Fibroblast of skin of left quadriceps (primary cell): ENCODE measurements at places on chromosomes 4 and X.
A peak's percentile ranks its signal among the peaks of the same experiment; 100 is the strongest.

- DNase-seq, result no peak
Measured at GRCh38 chr4:164997324-164997723, 19.9 kb upstream of the TRIM61 start.

DNA sequence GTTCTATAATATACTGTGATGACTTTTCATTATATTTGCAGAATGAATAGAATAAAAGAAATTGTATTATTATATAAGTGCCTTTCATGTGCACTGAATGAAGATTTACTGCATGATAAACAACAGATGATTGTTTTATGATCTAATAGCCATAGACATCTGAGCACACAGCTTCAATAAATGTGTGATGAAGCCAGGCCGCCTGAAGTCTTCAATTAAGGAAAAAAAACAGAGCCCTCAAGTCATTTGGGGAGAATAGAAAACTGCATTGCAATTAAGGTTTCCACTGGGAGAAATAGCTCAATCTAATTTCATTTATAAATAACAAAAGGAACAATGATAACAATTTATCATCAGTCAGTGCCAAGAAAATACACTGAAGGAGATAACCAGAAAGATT lies 955.2 kb downstream of the FSTL5 start:
- DNase-seq, result no peak

DNA sequence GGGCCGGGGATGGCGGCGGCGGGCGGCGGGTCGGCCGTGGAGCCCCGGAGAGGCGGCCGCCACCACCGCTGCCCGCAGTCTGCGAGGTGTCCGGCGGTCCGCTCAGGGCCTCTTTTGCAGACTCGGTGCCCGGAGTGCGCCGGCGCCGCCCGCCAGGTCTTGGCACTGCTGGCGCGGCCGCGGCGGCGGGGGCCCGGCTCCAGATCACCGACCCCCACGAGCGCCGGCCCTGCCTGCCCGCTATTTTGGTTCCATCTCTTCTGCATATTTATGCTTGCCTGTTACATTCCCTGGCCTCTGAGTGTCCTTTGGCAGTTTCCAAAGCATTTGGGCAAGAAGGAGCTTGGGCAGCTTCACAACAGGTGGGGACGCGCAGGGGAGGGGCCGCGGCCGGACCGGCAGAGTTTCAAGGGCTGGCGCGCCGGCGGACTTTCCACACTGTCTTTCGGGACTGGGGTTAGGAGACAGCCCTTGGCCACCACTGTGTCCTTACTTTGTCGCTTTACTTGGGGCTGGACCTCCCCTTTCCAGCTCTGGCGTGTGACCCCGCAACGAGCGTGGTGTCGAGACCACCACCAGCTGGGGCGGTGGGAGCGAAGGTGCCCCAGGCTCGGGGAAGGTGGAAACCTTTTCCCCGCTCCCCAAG lies 668 bp upstream of the TAPT1 start:
- DNase-seq, result no peak

- no peak for DNase-seq
Measured at GRCh38 chr4:80078346-80079092, 5.5 kb upstream of the ANTXR2 start.

GRCh38 chr4:130825284-130825683 lies 1729.3 kb downstream of the C4orf33 start:
- DNase-seq, result peak; percentile 14

DNA sequence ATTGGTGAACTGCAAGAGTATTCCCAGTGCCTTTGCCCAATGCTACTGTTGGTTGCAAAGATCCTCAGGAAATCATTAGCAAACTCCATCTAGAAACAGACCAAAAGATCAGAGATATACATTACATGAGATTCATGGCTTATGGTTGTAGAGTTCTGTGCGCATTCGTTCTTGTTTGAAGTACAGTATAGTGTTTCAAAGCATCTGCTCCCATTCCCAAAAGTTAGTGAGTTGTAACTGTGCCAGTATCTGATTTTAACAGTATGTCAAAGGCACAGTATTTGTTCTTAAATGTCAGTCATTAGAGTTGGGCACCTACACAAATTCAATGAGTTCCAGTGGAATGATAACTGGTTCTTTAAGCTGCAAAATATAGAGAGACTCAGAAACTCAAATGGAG lies 314.7 kb upstream of the ATOH1 start:
- no peak for DNase-seq

DNA sequence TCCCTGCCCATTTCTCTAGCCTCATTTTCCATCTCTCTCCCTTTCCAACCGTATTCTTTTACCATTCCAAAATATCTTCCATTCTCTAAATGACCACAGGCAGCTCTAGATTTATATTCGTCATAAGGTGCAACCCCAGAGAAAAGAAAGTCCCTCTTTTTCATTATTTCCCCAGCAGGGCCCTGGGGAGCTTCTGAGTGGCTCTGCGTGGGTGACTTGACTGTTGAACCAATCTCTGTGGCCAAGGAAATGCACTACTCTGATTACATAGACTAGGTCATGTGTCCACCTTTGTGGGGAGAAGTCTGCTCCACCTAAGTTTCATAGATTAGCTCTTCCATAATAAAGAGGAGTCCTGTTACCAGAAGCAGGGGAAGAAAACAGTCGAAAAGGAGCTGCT lies 51.4 kb downstream of the ATOH1 start:
- no peak for DNase-seq

GRCh38 chr4:3401436-3402171 lies 40.2 kb upstream of the HGFAC start:
- no peak for DNase-seq

- DNase-seq, result peak; percentile 0
Measured at GRCh38 chrX:23616361-23616760, 50.9 kb upstream of the PRDX4 start.

DNA sequence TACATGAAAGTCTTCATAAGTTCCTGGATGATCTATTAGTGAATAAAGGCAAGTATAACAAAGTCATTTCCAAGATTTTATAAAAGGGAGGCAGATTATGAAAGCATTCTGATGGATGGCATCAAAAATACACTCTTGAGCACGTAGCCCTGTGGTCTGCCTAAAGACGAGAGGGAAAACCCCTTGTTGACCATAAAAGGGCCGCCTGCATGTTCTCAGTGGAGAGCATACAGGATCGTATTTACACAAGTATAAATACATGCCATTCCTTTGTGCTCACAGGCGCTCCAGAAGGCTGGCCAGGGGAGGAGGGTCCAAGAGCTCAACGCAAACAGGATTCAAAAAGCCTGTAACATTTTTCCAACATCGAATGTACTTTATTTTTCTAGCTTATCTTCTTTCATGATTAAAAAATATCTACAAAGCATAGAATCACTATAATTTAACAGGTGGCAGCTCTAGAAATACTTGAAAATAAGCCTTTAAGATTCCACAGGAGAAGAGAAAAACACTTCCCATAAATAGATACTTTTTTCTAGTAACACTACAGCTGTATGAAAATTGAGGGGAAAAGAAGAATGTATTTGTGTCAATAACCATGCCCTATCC lies 29.6 kb downstream of the PDGFC start:
- DNase-seq, result peak; percentile 92

DNA sequence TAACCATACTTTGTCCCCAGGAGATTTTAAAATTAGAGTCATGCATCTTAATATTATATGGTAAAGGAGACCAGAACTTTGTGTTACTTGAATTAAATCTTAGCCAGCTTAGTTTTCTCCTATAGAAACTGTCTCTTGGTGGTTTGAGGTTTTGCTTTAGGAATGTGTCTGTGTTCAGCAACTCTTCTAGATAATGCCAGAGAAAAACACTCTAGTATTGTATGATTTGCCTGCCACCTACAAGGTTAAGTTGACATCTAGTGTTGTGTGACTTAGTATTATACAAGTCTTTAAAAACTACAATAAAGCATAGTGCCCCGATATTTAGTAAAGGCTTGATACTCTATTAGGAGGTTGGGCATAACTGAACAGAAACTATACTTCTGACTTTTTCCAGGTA lies 2.1 kb downstream of the UGT8 start:
- DNase-seq, result no peak

DNA sequence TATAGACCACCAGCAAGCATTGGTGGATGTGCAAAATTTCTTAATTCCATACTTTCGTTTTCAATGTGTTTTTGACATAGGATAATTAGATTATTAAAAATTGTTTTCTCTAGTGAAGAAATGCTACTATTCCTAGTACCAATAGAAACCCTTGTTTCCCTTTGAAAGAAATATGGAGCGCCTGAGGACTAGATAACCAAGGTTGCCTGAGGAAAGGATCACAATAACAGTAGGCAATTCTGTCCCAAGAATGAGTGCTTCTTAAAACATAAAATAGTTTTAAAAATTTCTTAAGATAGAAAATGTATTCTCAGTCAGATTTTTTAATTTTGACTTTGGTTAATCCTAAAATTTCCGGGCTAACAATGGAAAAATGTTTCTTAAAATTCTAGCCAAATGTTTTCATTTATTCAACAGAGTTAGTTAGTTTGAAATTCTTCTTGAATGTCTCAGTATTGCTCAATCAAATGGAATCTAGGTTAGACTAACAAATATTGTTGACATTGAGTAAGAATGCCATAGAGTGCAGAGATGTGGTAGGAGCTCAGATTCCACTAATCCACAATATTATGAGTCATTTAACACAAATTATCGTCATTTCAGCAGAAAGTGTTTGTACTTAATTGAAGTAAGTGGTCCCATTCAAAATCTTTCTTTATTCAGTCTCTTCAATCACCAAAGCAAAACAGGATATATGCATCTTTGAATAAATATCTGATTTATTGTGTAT lies 666.0 kb downstream of the GRID2 start:
- peak; percentile 91 for DNase-seq
